ENCODE measurements at places on chromosomes 6 and 20. TPM values are rescaled to one million over a fixed set of nuclear protein-coding genes. Genes with fewer than 3 reads are reported as not detected.

GRCh38 chr6:170278743-170279094 lies 12.2 kb downstream of the DLL1 start:
- peak; percentile 18 for DNase-seq

GRCh38 chr6:70281923-70282311 lies 21.0 kb downstream of the COL9A1 start:
- DNase-seq, result no peak

DNA sequence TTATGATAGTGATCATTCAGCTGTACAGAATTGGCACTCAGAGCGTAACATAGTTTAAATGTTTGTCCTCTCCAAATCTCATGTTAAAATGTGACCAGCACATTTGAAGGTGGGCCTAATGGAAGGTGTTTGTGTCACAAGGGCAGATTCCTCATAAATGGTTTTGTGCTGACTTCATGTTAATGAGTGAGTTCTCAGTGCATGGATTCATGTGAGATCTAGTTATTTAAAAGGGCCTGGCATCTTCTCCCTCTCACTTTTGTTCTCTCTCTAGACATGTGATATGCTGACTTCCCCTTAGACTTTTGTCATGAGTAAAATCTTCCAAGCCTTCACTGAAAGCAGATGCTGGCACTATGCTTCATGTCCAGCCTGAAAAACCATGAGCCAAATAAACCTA lies 452.4 kb upstream of the PTCHD4 start:
- DNase-seq, result no peak

- DNase-seq, result no peak
Observed at GRCh38 chr6:35026434-35027222, 114.5 kb downstream of the TCP11 start.

DNA sequence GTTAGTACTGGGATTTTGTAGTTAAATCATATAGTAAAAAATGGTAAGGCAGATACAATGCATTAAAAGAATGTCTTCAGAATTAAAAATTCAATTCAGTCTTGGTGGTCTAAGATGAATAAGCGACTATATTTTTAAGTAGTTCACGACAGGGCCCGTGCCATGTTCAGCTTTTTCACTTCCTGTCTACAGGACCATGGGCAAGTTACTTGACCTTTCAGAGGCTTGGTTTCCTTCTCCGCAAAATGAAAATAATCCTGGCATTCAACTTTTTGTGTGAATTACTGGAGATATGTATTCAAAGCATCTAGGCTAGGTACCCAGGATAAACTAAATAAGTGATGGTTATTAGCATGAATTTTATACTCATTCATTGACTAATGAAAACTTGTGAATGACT lies 216.0 kb downstream of the BTBD9 start:
- DNase-seq, result peak; percentile 62

- no peak for DNase-seq
Observed at GRCh38 chr20:59743767-59744485, 139.6 kb downstream of the PHACTR3 start.

DNA sequence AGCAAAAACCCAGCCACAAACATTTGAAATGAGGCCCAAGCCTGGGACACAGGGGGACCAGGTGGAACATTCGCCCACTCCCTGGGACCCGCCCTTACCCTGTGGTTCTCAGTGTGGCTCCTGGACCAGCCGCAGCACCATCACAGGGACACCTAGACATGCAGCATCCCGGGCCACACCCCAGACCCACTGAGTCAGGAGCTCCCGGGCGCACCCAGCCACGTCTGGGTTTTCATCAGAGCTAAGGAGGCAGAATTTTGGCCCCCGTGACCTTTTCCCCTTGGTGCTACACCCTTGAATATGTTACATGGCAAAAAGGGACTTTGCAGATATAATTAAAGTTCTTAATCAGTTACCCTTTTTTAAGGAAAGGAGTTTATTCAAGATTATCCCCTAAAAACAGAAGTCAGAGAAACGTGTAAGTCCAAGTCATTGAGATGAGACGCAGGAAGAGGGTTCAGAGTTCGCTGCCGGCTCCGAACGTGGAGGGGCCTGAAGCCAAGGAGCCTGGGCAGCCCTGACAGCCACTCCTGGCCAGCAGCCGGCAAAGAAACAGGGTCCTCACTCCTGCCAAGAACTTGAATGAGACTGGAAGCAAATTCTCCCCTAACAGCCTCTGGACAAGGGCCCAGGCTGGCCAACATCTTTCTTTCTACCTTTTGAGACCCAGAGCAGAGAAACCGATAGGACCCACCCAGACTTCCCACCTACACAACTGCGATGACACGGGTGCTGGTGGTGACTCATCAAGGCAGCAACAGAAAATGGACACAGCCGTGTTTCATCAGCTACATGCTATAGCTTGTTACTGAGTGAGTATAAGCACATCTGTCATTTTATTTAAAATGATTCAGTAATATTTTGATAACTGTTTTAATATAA lies 25.3 kb downstream of the BFSP1 start:
- peak; percentile 23 for DNase-seq

DNA sequence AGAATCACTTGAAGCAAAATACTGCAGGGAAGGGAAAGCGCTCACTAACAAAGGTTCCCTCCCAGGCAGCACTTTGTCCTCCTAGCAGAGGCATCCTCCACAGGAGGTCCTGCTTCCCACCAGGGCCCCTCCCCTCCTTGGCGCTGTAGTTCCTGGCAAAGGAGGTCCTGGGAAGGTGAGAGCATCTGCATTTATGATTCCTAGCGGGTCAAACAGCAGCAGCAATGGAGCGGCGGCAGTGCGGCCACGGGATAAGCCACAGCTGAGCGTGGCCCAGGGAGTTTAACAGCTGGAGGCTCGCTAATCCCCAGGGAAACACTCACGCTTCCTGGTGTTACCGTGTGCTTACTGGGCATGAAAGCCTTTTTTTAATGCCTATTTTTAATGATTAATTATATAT lies 185.8 kb downstream of the TTLL2 start:
- no peak for DNase-seq

ENPP4 gene
- 0.87 TPM for total RNA-seq
